ENCODE measurements at places on chromosomes 4 and X.

DNA sequence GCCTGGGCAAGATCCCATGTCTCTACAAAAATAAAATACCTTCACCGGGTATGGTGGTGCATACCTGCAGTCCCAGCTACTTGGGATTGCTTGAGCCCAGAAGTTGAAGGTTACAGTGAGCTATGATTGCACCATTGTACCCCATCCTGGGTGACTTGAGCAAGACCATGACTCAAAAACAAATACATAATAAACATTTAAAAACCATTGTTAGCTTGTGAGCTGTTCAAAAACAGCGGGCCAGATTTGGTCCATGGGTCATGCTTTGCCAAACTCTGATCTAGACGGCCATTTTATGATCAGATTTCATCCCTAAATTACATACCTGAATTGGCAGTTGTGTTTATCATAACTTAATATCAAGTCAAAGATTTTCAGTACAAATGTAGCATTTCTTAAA is 76.0 kb upstream of the GPM6B start:
- no peak for DNase-seq

DNA sequence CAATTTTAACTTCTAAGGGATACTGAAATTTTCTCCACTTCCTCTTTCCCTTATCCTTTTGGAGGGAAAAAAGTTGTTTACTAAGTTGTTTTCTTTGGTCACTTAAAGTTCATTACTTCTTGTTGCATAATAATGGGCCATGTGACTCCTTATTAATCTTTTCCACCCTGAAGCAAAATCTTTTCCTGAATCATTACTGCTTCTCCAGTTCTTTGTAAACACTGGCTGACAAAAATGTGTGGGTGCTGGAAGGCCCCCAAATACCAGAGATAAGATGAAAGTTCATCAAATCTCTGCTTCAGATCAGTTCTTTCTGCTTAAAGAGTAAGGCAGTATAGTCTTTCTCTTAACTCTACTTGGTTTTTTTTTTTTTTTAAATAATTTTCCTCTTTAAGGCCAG is 108.9 kb upstream of the NHS start:
- DNase-seq, result no peak

DNA sequence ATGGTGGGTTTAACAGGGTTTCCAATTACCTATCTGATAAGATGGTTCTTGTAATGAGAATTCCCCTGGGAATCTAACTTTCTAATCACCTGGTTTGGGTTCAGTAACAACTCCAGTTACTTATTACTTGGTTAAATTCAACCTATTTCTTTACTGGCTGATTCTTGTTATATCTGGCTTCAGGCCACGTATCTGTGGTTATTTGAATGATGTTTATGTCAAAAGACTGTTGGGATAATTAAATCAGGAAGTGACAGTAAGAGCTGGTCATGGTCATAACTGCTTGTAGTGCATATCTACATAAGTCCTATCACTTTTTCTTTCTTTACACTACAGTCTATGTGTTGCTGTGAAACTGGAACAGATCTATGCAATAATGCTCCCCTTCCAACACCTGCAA is 108.1 kb downstream of the MID1 start:
- DNase-seq, result no peak

DNA sequence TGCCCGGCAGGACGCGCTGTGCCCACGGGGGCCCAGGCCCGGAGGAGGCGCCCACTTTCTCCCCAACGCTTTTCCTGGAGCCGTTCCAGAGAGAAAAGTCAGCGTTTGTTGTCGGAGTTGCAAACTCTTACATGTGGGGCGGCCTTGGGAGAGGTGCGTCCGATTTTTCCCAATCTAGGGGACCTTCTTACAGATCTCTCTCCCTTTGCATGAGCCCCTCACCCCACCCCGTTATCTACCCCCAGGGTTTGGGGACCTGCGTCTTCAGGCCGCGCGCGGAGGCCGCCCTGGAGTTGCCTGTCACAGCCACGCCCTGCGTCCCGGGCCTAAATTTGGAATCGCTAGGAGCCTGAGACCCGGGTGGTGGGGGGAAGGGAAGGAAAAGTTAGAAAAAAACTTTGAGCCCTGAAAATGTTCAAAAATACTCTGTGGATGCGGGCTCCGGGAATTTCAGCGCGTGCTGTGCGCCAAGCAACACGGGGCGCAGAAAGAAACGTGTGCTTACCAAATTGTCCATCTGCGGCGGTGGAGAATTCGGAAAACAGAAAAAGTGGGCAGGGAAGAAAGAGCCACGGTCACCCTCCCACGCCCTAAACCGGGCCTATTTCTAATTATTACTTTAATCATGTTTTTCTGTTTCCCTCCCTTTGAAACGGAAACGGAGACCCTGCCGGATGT is 587 bp downstream of the CD99 start:
- peak; percentile 57 for DNase-seq

DNA sequence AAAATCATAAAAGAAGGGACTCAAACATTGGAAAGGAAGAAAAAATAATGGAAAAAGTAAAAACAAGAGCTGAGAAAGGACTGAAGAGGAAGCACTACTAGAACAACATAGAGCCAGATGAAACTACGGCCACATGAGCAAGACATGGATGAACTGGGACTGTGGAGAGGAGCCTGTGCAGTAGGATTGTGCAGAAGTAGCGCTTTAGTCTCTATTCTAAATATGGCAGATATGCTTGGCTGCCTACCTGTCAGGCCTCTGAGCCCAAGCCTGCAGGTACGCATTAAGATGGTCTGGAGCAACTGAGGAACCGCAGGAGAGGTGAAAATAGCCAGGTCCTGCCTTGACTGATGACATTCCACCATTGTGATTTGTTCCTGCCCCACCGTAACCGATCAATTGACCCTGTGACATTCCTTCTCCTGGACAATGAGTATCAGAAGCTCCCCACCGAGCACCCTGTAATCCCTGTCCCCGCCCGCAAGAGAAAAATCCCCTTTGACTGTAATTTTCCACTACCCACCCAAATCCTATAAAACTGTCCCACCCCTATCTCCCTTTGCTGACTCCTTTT is 154.3 kb downstream of the CAMK2D start:
- DNase-seq, result no peak

DNA sequence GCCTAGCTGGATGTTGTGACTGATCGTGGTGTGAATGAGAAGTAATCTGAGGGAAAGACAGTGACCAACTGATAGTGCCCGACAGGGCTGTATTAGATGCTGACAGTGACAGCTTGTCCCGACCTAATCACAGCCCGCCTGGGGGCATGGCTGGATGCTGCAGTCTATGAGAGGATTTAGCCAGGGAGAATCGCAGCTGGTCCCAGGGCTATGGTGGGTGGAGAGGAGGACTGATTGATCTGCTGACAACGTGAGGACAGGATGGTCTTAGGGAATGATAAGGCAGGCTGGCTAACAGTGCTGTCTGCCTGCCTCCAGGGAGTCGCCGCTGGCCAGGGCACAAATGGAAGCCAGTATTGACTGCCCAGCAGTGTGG is 621 bp upstream of the SUV39H1 start:
- peak; percentile 7 for DNase-seq

DNA sequence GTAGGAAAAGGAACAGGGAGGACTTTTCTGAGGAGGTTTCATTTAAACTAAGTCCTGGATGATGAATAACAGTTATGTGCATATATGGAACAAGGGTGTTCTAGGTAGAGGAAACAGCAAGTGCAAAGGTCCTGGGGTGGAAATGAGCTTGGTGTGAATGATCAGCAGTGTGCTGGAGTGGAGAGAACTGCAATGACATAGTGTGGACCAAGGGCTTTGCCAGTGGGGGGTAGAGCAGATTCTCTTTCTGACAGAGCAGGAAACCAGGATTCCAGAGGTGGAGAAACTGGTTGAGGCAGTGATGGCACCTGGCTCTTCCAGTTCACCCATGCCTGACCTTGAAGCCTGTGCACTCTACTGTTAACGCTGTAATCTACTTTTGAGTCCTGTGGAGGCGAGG is 1.7 kb downstream of the PPP1R3F start:
- no peak for DNase-seq

GRCh38 chr4:66252291-66252690 is 582.0 kb upstream of the EPHA5 start:
- no peak for DNase-seq

DNA sequence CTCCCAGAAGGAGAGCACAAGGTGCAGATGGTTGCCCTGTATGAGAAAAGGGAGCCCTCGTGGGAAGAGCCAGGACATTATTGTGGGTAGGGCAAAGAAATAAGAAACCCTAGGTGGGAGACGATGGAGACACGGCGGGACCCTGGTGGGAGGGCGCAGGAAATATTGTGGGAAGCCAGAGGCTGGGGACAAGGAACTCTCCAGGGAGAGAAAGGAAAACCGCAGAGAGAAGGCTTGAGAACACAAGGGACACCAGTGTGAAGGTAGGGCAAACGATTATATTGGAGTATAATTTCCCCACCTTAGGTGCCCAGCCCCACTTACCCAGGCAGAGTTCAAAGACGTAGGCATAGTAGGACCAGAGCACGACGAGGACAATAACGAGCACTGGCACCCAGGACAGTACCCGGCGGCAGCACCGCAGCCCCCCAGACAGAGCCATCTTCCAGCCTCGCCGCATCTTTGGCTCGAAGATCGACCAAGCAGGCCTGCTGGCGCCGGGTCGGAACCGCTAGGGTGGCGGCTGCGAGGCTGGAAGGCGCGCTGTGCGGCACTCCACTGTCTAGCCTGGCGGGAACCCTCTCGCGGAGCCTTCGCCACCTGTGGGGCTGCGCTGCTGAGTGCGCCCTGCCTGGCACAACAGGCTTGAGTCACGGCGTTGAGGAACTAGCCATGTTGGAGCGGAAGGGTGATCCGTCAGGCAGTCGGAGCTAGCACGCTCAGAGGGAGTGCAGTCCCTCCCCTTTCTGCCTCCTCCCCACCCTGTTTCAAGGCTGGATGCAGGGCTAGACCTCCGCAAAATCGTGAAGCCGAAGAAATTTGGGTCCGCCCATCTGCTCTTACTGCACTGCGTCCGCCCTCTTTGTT is at the start of gene ZDHHC15:
TSS of gene ZDHHC15 (minus strand) at position 473 of the 867 bp plus-strand sequence. CDS start at position 460, 13 bp downstream.
- peak; percentile 29 for DNase-seq

DNA sequence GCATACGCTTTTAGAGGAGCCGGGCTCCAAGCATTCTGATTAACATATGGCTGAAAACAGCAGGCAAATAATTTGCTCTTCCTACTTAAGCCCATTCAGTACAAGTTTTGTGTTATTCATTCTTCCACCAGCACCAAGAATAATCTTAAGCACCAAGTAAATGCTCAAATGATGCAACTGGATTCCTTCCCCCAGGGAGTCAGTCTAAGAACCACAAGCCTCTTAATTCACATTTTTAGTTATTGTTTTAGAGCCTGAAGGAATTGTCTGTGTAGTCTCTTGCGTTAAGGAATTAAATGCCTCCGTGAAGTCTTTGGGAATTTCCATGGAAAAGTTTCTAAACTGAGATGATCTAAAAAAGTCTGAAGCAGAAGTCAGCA is 61.5 kb upstream of the MAGEB2 start:
- DNase-seq, result peak; percentile 4

DNA sequence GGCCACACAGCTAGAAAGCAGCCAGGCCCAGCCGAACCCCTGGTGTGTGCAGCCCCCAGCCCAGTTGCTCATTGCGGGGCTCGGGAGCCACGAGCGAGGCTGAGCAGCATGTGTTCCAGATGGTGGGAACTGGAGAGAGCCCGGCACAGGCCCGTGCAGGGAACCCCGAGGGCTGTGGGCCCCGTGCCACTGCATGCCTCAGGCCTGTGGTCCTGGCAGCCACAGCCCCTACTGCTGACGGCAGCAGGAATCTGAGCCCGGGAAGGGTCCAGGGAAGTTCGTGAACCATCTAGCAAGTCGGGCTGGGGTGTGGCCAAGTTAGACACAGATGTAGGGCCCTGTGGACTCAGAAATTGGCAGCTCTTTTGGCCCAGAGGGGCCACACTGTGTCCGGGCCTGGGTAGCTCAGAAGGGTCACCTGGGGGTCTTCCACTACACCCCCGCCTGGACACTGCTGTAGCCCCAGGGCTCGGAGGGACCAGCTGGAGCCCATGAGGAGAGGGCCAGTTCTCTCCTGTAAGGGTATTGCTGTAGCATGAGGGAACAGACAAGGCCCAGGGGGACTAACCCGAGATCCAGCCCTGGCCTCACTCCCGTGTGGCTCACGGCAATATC is 12.1 kb downstream of the HTRA3 start:
- peak; percentile 84 for DNase-seq

- no peak for DNase-seq
Observed at GRCh38 chr4:98586291-98586961, 72.0 kb downstream of the TSPAN5 start.

DNA sequence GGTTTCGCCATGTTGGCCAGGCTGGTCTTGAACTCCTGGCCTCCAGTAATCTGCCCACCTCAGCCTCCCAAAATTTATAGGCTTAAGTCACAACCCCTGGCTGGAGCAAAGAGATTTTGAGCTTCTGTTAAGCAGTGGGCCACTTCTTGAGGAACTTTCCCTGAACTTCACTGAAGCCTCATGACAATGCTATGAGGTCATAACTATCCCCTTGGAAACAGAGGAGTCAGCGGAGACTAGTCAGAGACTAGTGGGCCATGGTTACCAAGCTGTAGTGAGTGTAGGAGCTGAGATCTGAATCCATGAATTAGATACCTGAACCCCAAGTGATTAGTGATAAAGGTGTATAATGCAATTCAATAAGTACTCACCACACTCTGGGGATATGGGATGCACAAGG is 145.1 kb upstream of the MSX1 start:
- peak; percentile 41 for DNase-seq

GRCh38 chr4:74651198-74651597 is 143.1 kb downstream of the BTC start:
- DNase-seq, result no peak

DNA sequence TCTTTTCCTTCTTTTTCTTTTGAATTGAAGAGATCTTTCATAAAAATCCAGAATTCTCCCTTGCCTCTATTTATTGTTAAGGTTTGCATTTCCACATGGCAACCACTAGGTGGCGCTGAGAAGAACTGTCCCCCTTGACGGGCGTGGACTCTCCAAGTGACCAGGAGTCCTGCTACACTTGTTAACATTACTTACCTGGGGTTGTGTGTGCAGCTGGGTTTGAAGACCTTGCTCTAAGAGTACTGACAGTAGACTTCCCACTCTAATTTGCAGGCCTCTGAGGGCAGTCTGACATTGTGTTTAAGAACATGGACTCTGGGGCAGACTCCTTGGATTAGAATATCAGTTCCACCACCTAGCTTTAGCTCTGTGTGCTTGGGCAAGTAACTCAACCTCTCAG is 52.8 kb downstream of the GPRIN3 start:
- peak; percentile 63 for DNase-seq

- peak; percentile 29 for DNase-seq
Observed at GRCh38 chrX:41824551-41824950, 98.8 kb downstream of the CASK start.

- DNase-seq, result no peak
Observed at GRCh38 chrX:120274958-120275357, 24.3 kb downstream of the ZBTB33 start.

- no peak for DNase-seq
Observed at GRCh38 chr4:26227601-26228229, 93.1 kb upstream of the RBPJ start.

Data from AG20443 (cell line).